ENCODE measurements at places on chromosomes 5 and 9.

GRCh38 chr5:96209829-96210228 lies 223.2 kb downstream of the PCSK1 start:
- DNase-seq = no peak

DNA sequence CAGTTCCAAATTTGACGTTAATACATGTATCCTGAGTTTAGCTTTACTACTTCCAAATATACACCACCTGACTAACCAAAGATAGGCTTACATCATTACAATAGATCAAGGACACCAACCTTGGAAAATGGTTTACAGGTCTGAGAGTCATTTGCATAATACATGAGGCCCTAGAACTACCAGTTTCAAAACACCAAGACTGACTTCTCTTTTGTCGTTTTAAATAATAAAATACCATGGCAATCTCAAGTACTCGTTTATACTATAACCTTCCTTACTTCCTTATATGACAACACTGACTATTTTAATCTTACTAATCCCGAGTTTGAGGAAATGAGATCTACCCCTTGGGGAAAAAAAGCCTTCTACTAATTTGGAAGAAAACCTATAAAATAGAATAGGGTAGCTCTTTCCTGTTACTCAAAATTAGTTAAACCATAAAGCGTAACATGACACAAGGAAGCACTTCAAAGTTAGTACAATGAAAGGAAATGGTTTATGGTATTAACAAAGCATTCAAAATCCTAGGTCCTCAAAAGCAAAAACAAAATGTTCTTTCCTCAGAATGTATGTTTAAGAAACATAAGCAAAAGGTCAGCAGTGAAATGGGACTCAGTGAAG lies 42.1 kb downstream of the UBQLN1 start:
- DNase-seq = no peak

DNA sequence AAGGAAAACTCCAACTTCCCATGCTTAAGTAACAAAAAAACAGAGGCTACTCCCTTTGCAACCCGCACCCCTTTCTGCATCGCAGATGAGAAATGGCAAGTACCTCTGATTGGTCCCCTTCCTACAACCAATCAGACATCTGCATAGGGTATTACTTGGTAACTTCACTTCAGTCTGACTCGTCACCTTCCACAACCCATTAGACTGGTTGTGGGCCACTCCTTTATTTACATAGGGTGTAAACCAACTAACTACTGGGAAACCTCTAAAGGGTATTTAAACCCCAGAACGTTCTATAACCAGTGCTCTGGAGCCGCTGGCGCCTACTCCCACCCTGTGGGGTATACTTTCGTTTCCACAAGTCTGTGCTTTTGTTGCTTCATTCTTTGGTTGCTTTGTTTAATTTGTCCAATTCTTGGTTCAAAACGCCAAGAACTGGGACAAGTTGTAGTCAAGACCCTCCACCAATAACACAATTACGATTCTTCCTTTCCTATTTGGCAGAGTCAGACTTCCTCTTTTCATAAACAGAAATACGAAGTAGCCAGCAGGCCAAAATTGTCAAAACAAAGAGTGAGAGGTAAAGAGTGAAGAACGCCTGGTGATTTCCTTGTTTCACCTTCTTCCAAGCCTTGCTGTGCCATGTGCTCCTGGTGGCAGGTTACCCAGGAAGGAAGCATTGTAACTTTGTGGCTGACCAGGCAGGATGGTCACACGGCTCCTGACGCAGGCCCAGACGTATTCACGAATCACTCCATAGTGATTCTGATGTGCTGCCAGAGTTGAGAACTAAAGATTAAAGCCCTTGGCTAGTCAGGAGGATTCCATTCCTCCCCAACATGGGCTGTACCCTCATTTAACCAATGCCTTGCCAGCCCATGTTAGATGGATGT lies 477.4 kb downstream of the ARHGEF28 start:
- no peak for DNase-seq

DNA sequence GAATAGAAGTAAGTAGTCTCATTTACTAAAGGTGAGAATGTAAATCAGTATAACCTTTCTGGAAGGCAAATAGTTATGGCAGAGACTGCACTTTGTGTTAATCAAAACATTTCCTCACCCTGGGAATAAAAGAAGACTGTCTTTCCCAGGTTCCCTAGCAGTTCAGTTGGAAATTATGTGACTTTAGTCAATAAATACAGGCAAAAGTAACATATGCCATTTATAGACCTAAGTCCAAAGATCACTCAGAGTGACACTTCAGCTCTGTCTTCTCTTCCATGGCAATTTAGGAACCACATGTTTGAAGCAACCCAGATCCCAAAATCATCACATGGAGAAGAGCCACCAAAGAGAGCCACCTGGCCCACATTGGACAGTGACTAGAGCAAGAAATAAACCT lies 160.7 kb upstream of the SV2C start:
- DNase-seq = no peak

DNA sequence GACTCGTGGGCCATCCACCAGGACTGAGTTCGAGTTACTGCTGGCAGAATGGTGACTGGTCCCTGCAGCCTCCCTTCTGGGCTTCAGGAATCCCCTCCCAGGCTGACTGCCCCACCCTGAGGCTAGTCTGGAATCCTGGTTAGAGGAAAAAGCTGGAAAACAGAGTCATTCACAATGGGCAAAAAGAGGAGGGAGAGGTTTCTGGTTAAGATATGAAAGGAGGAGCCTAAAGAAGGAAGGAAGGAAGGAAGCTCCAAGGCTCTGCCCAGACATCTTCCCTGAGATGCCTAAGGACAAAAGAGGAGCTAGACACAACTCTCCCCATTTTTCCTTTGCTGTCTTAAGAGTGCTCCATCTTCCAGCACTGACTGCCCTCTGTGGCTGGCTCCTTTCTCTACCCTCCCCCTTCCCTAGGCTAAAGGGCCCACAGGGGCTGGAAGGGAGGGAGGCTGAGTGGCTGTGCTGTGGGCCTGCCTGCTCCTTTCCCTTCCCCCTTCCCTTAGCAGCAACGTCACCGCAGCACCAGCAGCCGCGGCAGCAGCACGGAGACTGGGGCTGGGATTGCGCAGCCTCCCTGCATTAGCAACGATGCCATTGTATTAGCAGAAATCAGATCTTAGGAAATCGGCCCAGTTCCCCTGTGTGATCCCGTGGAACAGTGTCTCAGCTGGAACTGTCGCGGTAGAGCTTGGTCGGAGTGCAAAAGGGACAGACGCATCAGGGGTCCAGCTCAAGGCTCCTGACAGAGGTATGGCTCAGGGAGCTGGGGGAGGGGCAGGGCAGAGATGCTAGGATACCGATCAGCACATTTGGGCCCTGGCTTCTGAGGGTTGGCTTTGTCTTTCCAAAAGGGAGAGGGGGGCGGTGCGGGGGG lies 48.7 kb downstream of the RUSC2 start:
- no peak for DNase-seq

GRCh38 chr9:88533951-88534455 lies 975 bp upstream of the NXNL2 start:
- DNase-seq = peak; percentile 88

DNA sequence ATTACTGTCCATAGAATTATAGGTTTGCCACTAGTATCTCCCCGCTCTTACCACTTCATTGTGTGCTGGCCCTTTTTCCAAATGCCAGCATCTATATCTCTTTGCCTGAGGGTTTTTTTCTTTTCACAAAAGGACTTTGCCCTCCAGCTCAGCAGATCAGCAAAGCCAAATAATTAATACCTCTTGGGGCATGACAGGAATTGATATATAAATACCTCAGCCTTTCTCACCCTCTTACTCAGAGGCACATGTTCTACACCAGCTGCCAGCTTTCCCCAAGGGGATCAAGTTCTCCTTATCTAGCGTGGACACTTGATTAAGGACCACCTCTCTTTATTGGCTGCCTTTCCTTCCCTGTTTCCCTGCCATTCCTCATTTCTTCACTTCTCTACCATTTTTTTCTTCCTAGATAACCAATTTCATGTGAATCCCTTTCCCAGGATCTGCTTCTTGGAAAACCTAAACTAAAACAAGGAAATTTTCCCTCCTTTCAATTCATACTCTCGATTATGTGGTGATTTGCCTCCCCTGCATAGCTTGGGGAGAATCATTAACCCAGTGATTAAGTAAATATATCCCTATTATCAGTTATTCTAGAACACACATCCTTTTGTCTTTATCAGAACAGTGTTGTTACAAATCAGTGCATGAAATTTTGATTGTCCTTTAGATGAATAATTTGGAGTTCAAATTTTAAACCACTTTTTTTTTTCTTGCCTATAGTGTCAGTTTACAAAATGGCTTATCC lies 6.9 kb upstream of the NUDT12 start:
- DNase-seq = no peak

- no peak for DNase-seq
Measured at GRCh38 chr5:94856257-94856800, 237.9 kb downstream of the SLF1 start.

GRCh38 chr9:69805962-69806515 lies 14.6 kb upstream of the CFAP95 start:
- DNase-seq = no peak

- DNase-seq = no peak
Measured at GRCh38 chr5:57191163-57191562, 17.3 kb downstream of the GPBP1 start.

GRCh38 chr9:121362813-121363621 lies 7.0 kb downstream of the STOM start:
- no peak for DNase-seq

- no peak for DNase-seq
Measured at GRCh38 chr5:56012281-56012963, 17.7 kb upstream of the IL6ST start.

- DNase-seq = no peak
Measured at GRCh38 chr9:5549658-5550650, 39.6 kb downstream of the PDCD1LG2 start.

DNA sequence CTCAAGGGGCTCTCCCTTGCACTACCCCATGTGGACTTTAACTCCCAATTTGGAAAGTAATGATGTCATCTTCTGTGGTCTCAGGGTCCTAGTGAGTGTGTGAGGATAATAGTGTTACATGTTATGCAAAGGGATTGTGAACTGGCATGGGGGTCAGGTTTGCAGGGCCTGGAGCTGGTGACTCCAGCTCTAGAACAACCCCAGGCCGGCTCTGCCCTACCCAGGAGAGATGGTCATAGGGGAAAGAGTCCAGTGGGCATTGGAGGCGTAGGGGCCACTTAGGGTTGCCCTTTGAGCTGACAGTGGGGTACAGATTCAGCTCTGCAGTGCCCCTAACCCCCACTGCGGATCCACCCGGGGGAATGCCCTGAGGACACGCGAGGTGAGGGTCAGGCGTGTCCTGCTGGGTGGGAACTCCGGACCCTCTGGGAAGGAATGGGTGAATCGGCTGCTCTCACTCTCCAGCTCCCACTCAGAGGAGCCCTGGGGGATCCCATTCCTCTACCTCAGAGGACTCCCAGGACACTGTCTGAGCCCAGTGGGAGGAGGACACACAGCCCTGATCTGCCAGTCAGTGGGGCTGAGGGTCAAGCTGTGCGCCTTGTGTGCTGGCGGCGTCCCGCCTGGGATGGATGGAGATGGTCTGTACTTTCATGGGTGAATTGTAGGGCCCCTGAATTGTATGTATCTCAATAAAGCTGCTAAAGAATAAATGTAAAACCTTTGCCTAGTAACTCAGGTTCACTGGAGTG lies 2.5 kb upstream of the NKD2 start:
- no peak for DNase-seq

DNA sequence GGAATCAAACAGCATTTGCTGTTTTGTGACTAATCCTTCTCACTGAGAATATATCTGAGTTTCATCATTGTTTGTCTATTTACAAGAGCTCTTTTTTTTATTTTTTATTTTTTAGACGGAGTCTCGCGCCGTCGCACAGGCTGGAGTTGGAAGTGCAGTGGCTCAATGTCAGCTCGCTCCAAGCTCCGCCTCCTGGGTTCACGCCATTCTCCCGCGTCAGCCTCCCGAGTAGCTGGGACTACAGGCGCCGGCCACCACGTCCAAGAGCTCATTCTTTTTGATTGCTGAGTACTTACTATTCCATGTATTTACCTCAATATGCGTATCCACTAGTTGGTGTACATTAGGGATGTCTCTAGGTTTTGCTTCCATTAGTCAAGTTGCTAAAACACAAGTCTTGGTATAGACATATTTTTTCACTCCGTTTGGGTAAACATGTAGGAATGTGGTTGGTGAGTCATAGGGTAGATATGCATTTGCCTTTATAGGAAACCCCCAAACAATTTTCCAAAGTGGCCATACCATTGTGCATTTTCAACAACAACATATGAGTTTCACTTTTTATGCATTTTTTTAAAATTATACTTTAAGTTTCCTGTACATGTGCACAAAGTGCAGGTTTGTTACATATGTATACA lies 1005.0 kb upstream of the CDH10 start:
- no peak for DNase-seq

GRCh38 chr5:154335065-154335448 lies 110.7 kb upstream of the SAP30L start:
- no peak for DNase-seq

DNA sequence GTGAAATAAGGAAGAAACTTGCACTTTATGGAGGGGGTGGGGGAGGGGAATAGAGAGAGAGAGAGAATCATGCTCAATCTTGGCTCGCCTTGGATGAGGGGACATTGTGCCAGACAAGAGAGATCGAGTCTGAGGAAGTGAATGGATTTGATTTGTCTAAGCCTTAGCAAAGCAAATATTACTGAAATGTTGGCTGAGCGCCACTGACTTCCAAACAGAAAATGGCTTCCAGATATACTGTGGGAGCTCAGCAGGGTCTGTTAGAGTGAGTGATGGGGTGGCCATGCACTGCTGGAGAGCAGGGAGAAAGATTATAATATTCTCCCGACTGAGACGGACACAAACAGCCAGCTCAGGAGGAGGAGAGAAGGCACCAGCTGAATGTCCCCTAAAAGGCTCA lies 34.5 kb downstream of the BRINP1 start:
- no peak for DNase-seq

DNA sequence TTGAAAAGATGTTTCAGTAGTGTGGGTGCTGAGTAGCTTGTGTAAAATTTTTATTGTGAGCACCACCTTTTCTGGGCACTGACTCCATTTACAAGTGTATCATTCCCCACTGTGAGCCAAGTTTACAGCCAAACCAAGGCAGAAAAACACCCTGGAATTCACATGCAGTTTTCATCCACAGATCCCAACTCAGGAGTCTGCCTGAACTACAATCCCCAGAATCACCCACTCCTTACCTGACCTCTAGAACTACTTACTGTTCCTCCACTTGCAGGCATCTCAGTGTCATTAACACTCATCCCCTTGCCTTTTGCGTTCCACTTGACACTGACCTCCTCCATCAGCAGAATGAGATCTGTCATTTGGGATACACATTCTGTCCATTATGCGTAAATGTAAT lies 2042.6 kb upstream of the CDH6 start:
- no peak for DNase-seq

Measured in SW 1271 (cell line).